Adrenal gland (tissue), 19 donors: ENCODE measurements at places on chromosomes 1 and 21.

GRCh38 chr1:116933606-116934515, 24.1 kb downstream of the PTGFRN start:
- no peak for DNase-seq

GRCh38 chr1:213666113-213666512, 321.7 kb upstream of the PROX1 start:
- DNase-seq, result no peak

- no peak for DNase-seq
Measured at GRCh38 chr1:67745875-67746698, 61.1 kb downstream of the GADD45A start.

DNA sequence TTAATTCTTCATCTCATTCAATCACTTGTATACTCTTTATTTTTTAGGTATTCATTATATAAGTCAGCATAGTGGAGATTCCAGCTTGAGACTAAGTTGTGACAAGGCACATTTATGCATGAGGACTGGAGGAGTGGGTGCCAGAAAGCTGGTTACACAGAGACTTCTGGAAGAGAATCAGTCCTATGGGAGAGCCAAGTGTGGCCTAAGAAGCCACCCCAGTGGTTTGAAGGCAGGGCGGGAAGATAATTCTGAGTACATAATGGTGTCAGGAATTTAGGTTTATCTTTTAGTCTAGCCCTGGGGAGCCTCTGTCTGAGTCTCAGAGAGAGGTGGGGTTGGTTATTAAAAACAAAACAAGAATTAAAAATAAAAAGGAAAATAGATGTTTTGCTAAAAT, 83.0 kb downstream of the SPAG17 start:
- no peak for DNase-seq

DNA sequence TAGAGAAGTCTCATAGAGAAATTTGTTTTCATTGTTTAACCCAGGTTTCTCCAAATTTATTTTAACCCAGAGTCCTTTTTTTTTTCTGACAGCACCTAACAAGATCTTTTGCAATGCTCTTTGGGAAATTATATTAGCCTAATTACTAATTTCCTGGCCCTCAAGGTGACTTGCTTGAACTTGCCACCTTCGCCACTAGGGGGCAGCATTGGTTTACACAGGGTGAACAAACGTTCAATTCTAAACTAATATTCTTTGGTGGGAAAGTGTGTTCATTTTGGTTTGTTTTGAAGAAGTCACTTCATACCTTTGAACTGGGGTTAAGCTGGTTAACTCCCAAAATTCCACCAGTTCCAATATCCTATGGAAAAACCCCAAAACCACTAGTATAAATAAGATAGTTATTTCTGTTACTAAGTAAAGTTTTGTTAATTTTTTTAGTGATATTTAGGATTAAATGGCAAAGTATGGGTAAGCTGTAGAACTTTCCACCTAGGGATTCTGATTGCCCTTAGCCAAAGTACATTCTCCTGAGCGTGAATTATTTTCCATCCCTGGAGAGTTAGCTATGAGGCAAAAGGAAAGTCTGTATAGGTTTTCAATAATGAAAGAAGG, 13.0 kb downstream of the CCDC190 start:
- DNase-seq, result peak; percentile 93

DNA sequence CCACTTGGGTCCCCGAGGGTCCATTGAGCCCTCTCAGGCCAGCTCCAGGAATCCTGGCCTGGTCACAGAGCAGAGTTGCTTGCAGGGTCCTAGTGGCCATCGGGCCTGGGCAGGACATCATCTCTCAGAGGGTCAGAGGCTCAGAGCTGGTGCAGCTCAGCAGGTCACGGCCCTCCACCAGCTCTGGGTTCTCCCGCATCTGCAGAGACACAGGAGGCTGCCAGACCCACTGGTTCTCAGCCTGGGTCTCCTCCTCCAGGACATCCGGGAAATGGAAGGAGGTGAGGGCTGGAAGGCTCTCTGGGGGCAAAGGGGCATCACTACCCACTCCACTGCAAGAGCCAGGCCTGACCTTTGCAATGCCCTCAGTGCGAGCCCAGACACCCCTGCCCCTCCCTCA, 6.5 kb downstream of the TMEM54 start:
- DNase-seq, result no peak

DNA sequence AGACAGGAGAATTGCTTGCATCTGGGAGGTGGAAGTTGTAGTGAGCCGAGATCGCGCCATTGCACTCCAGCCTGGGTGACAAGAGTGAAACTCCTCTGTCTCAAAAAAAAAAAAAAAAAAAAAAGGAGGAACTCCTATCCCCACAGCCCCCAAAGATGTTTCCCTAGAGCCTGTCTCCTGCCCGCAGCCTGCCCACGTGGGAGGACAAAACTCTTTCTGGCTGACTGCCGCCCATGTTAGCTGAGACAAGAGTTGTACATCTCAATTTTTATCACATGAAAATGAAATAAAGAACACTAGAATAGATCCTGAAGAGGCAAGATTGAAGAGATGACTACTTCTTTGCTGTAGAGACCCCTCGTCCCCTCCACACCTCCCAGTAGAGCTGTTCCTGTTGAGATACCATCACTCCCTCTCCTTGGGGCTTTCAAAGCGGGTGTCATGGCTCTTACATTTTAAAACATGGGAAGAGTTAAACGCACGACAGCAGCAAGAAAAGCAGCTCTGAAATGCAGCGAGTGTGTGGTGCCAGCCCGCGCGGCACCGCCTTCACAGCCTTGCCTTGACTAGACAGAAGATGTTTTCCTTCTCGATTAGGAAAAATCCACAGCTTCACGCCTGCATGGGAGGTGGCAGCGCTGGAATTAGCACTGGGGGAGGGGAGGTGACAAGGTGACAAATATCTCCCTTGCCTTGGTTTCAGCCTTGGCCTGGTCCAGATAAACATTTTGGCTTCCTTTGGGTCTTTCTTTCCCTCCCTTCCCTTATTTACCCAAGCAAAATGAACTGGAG, 253.4 kb upstream of the CSF3R start:
- no peak for DNase-seq

GRCh38 chr21:45151445-45152160, 77.2 kb downstream of the ADARB1 start:
- no peak for DNase-seq

GRCh38 chr1:162703708-162704107, 71.4 kb downstream of the DDR2 start:
- no peak for DNase-seq

DNA sequence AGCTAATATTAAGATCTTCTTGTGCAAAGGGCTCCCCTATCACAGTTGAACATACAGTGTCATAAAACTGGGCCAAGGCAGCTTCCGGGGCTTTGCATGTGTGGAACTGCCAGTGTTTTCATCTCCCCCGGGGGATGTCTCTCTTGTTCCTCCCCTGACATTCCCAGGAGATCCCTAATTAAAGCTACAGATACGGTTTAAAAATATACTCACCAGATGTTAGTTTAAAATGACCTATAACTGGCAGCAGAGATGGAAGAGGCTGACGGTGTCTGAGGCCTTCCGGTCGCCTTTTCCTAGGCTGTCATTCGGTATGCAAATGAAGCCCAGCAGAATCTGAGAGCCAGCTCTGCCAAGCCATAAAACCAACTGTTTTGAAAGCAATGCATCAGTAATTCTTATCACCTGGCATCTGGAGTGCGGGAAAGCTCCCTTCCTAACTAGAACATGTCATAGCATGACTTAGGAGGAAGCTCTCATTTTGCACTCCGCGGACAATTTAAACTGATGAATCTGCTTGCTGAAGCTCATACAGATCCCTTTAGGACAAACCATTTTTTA, 436.5 kb upstream of the VAMP3 start:
- no peak for DNase-seq

DNA sequence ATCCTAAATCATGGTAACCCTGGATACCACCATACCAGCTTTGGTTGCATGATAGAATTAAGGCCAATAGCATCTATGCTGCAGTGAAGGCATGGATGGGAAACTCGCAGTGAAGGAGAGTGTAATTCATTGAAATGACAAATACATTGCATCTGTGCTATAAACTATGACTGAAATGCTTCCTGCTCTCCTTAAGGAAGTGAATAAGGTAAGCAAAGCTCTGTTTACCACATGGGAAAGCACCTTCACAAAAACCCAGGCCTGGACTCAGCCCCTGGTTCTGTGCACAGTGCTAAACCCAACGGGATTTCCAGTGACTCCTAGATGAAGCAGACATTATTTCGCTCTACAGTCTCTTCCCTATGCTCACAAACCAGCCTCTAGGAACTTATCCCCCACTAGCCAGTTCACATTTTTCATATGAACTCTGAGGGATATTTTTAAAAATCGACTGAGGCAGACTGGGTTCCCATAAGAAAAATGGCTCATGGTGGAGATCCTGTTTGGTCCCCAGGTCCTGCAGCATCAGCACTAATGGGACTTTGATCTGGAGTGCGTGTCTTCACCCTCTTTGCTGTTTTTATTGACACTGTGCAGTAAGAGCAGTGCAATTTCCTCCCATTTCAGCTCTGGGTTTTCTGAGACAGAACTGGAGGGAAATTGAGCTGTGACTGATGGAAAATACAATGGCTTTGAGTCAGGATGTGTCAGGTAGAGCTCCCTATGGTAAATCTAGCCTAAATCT, 362.7 kb downstream of the SIPA1L2 start:
- DNase-seq, result no peak

GRCh38 chr1:153563483-153563901, 2.2 kb downstream of the S100A2 start:
- DNase-seq, result no peak

GRCh38 chr1:206961668-206962067, 8.6 kb downstream of the FCAMR start:
- no peak for DNase-seq

DNA sequence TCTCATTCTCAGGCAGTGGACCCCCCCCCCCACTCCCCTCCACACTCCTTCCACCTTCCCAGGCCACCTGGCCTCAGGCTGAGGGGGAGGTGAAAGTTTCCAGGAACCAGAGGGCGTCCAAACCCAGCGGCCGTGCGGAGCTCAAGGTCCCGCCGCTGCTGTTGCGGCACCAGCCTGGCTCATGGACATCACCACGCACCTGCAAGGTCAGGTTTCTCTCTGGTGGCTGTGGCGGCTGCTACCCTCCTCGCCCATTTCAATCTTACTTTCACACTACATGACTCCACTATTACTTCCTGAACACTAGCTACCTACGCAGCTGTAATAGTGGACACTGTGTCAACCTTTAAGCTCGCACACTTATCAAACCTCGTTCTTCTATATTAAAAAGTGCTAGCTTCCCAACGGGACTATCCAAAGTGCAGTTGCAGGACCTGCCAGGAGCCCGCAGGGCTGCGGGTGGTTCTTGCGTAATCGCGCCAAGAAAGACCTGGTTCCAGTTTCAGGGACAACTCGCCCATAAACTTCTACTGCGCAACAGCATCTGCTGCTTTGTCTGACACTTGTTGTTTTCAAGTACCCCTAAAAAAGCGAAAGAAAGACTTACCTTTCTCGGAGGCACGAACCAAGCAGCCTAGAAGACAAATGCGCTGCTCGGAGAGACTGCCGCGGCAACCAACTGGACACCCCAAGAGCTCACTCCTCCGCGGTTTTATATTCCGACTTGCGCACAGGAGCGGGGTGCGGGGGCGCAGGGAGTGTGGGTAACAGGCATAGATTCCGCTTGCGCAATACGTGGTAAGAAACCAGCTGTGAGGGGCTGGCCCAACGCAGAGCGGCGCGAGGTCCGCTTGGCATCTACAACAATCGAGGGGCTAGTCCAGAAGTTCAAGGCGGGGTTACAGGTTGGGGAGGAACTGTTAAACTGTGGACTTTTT, at the start of gene DIRAS3:
TSS of gene DIRAS3 (minus strand) at position 687 of the 938 bp plus-strand sequence. CDS start 3,330 bp downstream, outside the sequence.
- DNase-seq, result peak; percentile 54

DNA sequence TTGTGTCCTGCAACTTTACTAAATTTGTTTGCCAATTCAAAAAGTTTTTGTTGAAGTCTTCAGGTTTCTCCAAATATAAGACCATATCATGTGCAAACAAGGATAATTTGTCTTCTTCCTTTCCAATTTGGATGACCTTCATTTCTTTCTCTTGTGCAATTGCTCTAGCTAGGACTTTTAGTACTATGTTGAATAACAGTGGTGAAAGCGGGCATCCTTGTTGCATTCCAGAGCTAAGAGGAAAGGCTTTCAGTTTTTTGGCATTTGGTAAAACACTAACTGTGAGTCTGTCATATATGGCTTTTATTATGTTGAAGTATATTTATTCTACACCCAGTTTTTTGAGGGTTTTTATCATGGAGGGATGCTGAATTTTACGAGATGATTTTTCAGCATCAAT, 630.0 kb upstream of the ADGRL2 start:
- no peak for DNase-seq

GRCh38 chr1:162779043-162779442, 11.5 kb upstream of the HSD17B7 start:
- DNase-seq, result no peak

GRCh38 chr1:74571891-74572290, 59.5 kb upstream of the LRRC53 start:
- DNase-seq, result no peak

GRCh38 chr1:163565166-163565565, 243.4 kb downstream of the NUF2 start:
- no peak for DNase-seq

DNA sequence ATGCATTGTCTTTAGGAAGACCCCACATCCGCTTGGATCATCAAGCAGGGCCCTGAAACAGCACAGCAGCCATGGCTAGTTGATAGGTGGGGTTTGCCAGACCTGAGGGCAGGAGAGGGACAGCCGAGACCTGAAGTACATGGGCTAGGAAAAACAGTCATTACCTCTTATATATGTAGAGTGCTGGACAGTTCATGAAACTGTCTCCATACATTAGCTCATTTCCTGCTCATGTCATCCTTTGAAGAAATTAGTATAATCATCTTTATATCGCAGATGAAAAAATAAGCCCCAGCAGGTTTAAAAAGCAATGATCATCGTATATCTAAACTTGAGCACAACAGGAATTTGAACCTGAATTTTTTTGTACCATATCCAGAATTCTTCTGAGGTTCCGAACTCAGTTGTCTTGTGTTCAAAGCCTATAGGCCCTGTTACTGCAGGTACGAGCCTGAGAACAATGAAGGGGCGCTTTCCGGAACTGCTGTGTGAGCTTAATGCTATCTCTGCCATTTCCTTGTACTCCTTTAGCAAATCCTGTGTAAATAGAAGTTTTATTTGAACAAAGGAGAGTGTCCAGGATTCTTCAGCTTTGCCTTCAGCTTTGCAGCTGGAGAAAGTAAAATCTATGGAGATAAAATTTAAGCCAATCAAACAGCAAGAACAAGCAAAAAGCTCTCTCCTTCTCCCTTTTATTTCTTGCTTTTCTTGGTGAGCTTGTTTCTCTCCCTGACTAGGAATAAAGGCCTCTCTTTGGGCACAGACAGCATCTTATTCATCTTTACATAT, 32.4 kb upstream of the DUSP10 start:
- no peak for DNase-seq

DNA sequence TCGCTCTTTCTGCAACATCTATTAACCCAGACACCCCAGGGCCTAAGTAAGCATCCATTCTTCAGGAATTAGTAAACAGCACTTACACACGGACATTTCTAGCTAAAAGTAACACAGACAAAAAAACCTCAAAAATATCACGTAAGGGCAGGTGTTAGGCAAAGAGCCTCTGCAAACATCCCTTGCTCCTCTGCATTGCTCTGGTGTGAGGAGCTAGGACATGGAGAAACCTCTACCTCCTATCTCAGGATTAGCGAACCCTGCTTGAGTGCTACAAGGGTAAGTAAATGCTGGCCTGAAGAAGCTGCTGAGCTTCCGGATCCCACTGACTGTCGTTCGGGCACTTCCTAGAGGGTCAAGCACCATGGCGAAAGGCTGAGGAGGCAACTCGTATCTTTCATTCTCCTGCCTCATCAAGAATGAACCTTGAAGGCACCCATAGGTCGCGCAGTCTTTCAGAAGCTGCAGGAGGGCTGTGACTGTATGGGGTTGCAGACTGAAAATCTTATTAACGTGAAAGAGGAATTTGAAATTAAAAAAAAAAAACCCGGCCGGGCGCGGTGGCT, 2.1 kb downstream of the PTGER3 start:
- no peak for DNase-seq
